ENCODE measurements at places on chromosomes 4 and X.

DNA sequence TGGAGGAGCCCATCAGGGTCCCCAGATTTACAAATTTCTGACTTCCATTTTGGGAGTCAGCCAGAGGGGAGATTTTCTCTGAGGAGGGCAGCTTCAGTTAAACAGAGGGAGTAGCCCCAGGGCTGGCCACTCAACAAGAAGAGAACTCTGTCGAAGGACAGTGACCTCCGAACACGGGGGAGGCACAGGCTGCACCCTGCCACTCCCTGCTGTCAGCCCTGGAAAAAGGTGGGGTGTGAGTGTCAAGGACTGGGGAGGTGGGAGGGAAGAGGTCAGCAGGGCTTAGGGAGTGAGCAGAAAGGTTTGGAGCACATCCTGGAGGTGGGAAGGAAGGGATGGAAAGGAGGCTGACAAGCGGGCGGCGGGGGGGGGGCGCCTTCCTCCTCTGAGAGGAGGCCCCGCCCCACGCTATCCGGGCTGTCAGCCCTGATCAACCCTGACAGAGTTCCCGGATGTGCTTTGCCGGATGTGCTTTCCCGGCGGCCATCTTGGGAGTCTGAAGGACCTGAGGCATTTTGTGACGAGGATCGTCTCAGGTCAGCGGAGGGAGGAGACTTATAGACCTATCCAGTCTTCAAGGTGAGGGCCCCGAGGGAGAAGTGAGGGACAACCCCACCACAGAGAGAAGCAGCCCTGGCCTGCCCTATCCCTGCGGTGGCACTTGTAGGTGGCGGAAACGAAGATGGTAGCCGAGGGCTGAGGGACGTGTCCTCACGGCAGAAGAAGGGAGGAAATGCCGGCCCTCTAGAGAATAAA lies at the start of gene MAGEC1:
Gene MAGEC1, plus strand, starts transcription at position 495 of the 756 bp plus-strand sequence. CDS start 1,179 bp downstream, outside the sequence.
- DNase-seq = no peak

GRCh38 chr4:53532521-53532920 lies 58.8 kb downstream of the LNX1 start:
- DNase-seq = no peak

GRCh38 chr4:39756159-39756558 lies 58.2 kb downstream of the UBE2K start:
- no peak for DNase-seq

- DNase-seq = no peak
Measured at GRCh38 chr4:149293046-149293649, 522.5 kb downstream of the IQCM start.

DNA sequence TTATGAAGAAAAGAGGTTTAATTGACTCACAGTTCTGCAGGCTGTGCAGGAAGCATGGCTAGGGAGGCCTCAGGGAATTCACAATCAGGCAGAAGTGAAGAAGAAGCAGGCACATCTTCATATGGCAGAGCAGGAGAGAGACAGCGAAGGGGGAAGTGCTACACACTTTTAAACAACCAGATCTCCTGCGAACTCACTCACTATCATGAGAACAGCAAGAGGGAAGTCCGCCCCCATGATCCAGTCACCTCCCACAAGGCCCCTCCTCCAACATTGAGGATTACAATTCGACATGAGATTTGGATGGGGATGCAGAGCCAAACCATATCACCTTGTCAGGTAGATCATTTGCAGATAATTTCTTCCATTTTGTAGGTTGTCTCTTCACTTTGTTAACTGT lies 555.5 kb upstream of the MAGEB2 start:
- no peak for DNase-seq

DNA sequence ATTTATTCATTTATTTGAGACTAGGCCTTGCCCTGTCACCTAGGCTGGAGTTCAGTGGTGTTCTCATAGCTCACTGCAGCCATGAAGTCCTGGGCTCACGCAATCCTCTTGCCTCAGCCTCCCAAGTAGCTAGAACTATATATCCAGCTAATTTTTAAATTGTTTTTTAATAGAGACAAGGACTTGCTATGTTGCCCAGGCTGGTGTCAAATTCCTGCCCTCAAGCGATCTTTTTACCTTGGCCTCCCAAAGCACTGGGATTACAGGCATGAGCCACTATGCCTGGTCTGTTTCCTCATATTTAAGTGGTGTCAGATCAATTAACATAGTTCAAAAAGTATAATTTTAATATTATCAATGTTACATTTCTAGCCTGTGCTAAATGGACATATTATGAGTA lies 68.5 kb downstream of the AFF1 start:
- DNase-seq = no peak

DNA sequence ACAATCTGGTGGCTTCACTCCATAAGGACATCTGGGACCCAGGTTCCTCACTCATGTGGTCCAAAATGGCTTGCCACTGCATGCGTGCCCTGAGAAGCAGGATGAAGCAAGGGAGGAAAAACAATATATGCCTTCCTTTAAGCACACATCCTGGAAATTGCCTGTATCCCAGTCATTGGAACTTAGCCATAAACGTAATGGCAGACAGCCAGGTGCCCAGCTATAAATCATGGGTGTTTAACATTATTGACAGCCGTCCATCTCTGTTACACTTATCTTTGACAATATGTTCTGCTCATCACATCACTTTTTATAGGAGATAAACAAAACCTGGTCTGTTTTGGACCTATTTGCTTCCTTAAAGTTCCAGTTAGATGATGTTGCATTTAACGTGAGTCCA lies 181.0 kb downstream of the AASDH start:
- no peak for DNase-seq

- no peak for DNase-seq
Measured at GRCh38 chr4:109435635-109436034, 2.0 kb downstream of the SEC24B start.

- no peak for DNase-seq
Measured at GRCh38 chrX:40996886-40997530, 88.2 kb upstream of the USP9X start.

Measured in CD4-positive, alpha-beta T cell treated with Interleukin-12 subunit alpha and Interleukin-12 subunit beta, for 1 hour (primary cell).